ENCODE measurements at places on chromosomes 16 and 17.
A peak's percentile ranks its signal among the peaks of the same experiment; 100 is the strongest.

DNA sequence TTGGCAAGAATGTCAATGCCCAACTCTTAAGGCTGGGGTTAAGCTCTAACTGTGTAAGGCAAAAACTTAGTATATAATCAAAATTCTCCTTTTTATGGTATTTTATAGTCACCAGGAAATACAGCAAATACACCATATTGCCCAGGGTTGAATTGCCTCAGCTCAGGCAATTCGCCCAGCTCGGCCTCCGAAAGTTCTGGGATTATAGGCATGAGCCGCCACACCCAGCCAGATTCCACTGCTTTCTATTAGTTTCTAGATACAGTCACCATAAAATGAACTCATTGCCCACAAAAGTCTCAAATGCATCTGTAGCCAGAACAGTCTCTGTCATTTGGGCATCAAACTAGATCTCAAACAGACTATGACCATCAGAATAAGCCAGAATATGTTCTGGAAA lies 238.7 kb upstream of the TOX3 start:
- DNase-seq, result no peak

GRCh38 chr16:85930301-85930700 lies 31.3 kb downstream of the IRF8 start:
- no peak for DNase-seq

- DNase-seq, result peak; percentile 64
These were observed 13.6 kb upstream of the EEF2K start for GRCh38 chr16:22192261-22193062.

- no peak for DNase-seq
These were observed 1.6 kb downstream of the FLOT2 start for GRCh38 chr17:28895794-28896447.

DNA sequence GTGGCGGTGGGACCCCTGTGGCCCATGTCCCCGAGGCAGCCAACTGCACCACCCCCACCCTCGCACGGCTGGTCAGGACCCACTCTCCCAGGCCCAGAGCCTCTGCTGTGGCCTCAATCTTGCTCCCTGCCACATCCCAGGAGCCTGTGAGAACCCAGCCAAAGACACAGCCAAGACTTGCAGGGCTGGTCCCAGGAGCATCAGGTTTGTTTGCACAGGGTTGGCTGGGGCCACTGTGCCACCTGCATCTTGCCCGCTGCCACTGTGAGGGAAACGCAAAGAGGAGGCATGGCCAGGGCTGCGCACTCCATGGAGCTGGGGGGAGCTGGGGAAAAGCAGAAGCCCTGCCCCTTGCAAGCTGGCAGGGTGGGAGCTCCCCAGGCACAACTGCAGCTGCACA lies 92.5 kb downstream of the SSH2 start:
- DNase-seq, result no peak

- no peak for DNase-seq
These were observed 25.5 kb downstream of the NSMCE1 start for GRCh38 chr16:27242868-27243590.

DNA sequence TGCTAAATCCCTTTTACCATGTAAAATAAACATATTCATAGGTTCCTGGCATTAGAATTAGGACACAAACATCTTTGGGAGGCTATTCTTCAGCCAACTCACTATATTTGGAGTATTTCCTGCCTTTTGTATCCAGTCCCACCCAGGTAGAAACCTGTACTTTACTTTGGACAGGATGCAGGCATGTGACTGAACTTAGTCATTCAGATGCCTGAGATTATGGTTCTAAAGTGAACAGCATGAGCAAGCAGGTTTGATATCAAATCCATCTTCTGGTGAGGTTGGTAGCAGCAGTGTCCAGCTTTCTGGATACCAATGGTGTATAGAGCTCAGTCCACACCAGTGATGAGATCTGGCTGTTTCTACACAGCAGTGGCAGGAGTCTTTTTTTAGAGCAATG lies 20.2 kb downstream of the CA10 start:
- DNase-seq, result no peak

DNA sequence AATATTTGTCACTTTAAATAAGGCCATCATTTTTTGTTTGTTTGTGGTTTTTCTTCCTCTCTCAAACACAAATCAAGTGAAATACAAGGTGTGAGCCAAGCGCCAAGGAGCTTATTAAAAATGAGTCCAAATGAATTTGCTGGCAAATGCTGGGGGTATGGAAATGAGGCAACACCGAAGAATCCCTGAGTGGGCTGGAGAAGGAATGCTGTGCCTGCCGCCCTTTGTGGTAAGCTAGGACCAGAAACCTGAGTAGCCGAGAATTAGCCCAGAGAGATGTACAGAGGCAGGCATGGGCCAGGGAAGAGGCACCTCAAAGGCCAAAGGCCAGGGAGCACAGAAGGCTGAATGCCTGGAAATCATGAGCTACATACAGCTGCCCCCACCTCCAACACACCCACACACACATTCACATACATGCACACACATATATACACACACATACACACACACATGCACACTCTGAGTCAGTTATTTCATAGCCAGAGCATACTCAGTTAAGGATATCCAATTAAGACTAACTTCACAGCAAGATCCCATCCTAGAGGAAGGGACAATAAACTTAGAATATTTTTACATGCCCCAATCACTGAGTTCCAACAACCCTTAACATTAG lies 266.1 kb upstream of the DYNLRB2 start:
- no peak for DNase-seq
